Panc1 (cell line): ENCODE measurements at places on chromosomes 4 and X. TPM values are rescaled to one million over a fixed set of nuclear protein-coding genes. Genes with fewer than 3 reads are reported as not detected.

GRCh38 chrX:42490111-42490510 lies 287.9 kb downstream of the PPP1R2C start:
- DNase-seq = no peak

Gene MSANTD1
- 0.57 TPM for total RNA-seq

- DNase-seq = no peak
Measured at GRCh38 chrX:155231163-155231562, 14.9 kb downstream of the VBP1 start.

DNA sequence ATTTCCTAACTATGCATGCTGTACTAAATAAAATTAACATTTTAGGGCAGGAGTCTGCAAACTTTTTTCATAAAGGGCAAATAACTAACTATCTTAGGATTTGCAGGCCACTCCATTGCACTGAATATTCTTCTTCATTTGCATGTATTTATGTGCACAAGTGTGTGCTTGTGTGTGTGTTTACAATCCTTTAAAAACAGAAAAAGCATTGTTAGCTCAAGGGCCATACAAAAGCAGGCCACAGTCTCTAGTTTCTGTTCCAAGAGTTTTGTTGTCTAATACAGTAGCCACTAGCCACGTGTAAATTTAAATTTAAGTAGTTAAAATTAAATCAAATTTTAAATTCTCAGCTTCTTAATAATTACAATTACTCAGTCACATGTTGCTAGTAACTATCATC lies 621.8 kb downstream of the TMA16 start:
- DNase-seq = no peak

Gene COX7B2
- not detected for total RNA-seq
